ENCODE measurements at places on chromosomes 2 and 18.

- no peak for DNase-seq
Measured at GRCh38 chr18:61335684-61336555, 2.7 kb downstream of the CDH20 start.

GRCh38 chr2:237459741-237460174, 27.3 kb upstream of the MLPH start:
- DNase-seq = no peak

DNA sequence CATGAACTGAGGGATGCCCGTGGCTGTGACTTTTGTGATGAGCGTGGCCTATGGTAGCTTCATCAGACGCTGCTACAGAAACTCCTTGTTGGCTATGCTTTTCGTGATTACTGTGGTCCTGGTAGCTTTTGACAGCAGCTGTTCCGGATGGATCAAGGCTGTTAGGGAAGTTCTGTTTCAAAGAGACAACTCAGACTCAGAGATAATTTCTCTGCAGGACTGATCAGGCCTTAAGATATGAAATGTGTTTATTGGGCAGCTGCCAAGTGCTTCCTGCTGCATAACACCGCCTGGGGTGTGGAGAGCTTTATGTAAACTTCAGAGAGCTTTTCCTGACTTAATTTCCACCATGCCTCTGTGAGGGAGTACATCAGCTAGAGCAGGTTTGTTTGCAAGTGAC, 243.8 kb downstream of the TSN start:
- DNase-seq = no peak

DNA sequence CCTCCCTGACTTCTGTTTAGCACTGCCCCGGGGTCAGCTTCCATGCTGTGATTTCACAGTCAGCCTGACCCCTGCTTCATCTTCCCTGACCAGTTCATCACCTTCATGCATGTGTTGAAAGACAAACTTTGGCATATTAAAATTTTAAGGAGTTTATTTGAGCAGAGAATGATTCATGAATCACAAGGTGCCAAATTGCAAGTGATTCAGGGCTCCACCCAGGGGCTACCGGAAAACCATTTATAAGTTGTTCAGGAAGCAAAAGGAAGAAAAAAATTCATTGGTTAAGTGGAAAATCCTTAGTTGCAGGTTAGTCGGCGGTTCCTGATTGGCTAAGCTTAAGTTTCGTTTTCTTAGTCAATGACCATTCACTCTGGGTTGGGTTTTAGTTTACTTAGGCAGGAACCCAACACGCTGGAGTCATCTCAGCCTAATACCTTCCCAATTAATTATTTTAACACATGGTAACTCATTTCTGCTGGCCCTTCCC, 10.6 kb downstream of the IL1F10 start:
- DNase-seq = no peak
